D341Med (cell line): ENCODE measurements at places on chromosomes 2 and 18.

DNA sequence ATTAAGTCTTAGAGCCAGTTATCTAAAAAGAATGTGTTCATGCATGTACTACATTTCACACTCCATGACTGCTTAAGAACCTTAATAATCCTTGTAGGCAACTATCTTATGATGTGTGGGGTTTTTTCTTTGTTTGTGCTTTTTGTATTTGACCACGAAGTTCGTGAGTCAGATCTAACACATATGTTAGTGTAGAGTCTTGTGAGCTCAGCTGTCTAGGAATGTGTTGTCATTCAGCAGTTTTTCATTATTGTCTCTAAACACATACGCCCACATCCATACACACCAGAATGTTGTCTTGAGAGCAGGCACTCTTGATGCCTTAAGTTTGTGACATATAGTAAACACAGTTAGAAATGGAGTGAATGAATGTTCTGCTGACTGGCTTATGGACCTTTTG is 38.4 kb downstream of the CAB39 start:
- DNase-seq, result no peak

GRCh38 chr2:178905261-178905660 is 98.0 kb upstream of the TTN start:
- peak; percentile 32 for DNase-seq

- no peak for DNase-seq
Measured at GRCh38 chr2:37489536-37489935, 145.1 kb downstream of the QPCT start.

DNA sequence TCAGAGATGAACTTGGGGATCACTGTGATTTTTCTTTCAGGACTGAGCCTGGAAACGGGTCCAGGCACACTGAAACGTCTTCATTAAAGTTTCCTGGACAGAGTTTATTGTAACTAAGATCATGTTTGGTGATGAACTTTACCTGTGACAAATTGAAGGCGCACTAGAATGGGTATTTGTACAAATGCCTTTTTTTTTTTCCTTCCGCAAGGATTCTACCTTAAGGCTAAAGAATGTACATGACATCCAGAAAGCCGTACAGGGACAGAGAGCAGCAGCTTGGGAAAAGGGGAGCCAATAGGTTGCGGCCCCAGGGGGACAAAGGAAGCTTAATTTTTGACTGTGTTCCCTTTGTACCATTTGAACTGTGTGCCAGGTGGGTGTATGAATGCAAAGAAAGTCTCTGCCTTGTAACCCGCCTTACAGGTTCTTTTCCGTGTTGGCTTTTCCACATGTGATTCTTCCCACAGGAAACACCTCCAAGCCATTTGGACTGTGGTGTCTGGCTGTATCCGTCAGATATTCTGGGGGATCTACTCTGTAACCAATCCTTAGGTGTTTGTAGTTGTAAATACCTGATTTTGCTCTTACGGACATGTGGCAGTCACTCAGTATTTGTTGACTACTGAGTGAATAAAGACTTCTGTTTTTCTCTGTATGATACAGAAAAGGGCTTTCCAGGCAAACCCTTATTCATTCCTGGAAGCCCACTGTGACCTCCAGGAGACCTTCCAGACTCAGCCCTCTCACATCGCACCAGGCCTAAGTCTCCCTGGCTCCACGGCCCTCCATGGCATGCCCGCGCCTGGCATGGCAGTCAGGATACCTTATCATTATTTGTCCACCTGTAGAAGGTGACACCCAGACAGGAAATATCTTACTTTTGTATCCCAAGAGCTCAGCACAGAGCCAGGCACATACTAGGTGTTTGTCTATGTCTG is 1.1 kb downstream of the LRRFIP1 start:
- DNase-seq, result no peak

GRCh38 chr2:240989451-240990265 is 8.8 kb upstream of the SNED1 start:
- peak; percentile 72 for DNase-seq

GRCh38 chr2:230179907-230180306 is 39.9 kb downstream of the SP110 start:
- no peak for DNase-seq

GRCh38 chr2:64704996-64705395 is 51.3 kb upstream of the SERTAD2 start:
- DNase-seq, result no peak

GRCh38 chr2:207405150-207405549 is 124.6 kb upstream of the CREB1 start:
- no peak for DNase-seq
